8988T (cell line): ENCODE measurements at places on chromosomes 5 and 9.

- DNase-seq: no peak
Measured at GRCh38 chr5:125236981-125237380, 490.5 kb upstream of the ZNF608 start.

- no peak for DNase-seq
Measured at GRCh38 chr5:82628364-82628910, 350.3 kb upstream of the RPS23 start.

DNA sequence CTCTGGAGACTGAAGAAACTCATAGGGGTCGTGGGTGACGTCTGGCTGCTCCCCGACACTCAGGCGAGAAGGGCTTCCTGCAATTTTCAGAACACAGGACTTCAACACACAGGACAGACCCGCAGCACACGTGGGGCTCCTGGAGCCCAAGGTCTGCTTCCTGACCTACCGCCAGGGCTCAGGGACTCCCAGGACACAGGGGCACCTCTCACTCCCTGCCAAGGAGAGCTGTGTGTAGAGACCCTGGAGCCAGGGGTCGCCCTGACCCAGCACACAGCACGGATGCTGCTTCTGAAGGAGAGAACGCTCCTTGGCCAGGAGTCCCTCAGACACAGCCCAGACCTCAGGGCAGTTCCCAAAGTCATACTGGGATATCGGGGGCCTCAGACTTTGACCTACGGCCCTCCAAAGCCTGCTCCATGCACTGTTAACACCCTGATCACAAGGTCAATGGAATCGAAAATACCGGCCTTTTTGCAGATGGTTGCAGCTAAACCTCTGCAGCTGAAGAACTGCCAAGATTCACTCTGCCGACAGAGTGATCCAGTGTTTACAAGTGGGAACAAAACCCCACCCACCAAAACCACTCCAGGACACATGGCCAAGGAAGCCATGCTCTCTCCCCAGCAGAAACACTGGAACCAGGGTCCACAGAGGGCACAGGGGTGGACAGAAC, 13.8 kb upstream of the ZDHHC11 start:
- DNase-seq: no peak

DNA sequence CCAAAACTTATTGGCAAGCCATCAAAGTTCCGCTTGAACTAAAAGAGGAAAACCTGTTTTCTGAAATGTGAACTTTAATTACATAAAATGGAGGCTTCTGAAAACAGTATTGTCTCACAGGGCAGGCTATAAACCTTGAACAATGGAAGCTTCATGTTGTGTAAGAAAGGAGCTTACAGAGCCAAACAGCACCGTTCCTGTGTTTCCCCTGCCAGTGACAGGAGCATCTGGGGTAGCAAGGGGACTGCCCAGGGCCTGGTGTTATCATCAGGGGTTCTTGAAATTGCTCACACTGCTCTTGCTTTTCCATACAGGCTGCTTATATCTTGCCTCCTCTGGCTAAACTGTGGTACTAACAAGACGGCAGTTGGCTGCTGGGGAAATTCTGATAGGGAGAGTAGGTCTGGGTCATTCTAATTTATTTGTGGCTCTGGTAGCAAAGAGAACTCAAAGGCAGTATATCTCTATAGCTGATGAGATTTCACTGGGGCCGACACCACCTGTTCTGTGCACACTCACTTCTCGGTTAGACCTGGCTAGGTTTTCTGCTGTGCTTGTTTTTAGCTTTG, 40.4 kb downstream of the BASP1 start:
- DNase-seq: no peak

DNA sequence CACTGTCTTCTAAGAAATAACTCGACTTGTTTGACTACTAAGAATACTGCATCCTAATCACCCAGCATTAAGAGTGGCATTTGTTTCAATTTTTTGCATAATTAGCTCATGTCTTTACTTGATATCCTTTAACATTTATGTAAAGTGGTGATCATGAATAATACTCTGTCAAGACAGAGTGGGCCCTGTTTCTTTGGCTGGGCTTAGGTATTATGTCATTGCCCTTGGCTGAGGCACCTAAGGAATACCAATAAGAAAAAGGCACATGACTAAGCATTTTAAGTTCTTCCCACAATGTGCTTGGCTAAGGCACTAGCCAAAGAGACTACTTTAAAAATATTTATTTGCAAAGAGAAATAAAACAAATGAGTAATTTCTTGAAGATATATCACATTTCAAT, 308.1 kb downstream of the CTNND2 start:
- no peak for DNase-seq

- no peak for DNase-seq
Measured at GRCh38 chr5:176355400-176356178, 6.0 kb downstream of the KIAA1191 start.

DNA sequence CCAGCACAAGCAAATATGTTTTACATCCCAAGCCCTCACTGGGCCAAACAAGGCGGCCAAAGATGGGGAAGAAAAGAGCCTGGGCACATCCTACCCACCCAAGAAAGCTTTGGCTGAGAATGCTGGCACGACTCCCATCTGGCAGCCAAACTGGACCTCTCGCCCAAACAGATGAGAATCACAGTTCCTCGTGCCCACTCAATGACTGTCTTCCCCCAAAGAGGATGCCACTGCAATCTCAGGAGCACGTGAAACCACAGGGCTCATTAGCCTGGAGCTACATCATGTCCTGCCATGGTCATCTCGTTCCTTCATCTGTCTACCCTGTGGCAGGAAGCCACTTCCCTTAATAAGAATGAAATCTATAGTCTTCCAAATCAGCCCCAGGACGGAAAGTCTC, 536.8 kb downstream of the BNC2 start:
- no peak for DNase-seq

DNA sequence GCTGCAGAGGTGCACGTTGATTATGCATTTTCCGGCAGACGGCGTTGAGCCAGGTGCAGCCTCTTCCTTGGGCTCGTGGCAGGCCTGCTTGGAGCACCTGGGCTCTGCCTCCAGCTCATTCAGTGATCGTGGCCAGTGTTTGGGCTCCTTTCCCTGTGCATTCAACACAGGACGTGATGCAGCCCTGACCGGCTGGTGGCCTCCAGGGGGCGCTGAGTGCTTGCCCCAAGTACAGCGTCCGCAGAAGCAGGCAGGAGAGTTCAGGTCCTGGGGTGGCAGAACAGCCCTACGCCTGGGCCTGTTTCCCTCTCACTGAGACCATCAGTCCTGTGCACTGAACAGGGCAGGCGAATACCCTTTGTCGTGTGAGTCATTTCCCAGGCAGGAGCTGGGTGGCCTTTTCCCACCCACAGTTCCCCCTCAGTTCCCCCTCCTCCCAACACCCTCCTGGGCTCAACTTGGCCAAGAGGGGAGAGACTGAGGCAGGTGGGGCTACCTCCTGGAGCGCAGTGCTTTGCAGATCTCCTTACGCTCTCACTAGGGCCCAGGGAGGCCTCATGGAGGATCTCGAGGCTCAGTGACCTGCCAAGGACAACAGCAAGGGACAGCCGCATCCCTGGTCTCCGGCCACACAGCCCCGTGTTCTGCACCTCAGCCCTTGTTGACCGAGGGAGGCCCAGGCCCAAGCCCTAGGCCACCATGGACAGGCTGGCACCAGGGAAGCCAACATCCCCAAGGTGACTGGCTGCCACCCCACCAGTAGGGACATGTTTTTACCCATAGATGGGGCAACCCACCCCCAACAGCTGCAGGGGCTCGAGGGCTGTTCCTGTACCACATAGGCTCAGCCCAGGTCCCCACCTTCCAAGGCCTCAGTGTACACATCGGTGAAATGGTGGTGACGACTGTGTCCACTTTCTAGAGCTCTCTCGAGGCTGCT, 52.9 kb downstream of the LRSAM1 start:
- peak; percentile 50 for DNase-seq
